ENCODE measurements at places on chromosomes 11 and 22. TPM values are rescaled to one million over a fixed set of nuclear protein-coding genes. Genes with fewer than 3 reads are reported as not detected.

GRCh38 chr11:115616971-115617370 is 112.8 kb upstream of the CADM1 start:
- no peak for DNase-seq

DNA sequence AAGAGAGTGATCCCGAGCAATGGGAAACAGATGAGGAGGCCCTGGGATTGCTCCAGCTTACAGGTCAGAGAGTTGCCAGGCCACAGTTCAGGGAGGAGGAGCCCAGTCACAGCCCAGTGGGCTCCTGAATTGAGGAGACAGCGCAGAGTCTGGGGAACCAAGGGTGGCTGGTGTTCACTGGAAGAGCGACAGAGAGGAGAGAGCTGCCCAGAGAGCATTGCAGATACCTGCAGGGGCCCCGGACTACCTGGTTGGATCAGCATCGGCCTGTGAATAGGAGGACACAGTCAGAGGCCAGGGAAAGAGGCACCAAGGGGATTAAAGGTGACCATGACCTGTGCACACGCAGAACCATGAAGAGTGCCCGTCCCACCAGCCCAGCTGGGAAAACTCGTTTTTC is 648.6 kb downstream of the TBC1D22A start:
- no peak for DNase-seq

- DNase-seq: no peak
Measured at GRCh38 chr11:3136546-3137455, 28.3 kb downstream of the OSBPL5 start.

DNA sequence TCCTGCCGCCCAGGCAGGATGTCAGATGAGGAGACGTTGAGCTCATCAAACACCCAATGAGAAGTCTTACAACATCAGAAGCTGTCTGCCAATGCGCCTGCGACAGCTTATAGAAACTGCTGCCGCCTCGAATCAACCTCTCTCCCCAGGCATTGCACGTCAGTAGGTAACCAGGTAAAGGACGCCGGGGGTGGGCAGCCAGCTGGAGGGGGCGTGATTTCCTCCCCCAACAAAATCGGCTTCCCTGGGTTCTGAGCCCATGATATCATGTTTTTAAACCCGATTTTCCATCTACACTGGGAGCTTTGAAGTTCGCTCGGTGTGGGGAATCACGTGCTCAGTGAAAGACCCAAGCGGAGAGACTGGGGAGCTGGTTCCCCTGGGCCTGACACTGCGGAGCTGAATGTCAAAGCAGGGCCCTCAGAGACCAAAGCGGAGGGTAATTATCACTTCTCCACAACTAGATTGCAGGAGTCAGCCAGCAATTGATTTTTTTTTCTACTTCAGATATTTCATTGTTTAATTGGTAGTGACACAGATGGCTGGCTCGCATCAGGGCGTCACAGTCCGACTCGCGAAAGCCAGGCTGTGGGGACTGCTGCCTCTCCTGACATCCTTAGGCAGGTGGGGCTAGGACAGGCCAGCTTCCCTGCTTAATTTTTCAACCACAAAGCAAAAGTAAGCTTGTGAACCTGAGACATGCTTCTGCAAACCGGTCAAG is 15.4 kb downstream of the FAM83F start:
- no peak for DNase-seq

- DNase-seq: peak; percentile 71
Measured at GRCh38 chr22:17969701-17970113, 54.7 kb downstream of the MICAL3 start.

DNA sequence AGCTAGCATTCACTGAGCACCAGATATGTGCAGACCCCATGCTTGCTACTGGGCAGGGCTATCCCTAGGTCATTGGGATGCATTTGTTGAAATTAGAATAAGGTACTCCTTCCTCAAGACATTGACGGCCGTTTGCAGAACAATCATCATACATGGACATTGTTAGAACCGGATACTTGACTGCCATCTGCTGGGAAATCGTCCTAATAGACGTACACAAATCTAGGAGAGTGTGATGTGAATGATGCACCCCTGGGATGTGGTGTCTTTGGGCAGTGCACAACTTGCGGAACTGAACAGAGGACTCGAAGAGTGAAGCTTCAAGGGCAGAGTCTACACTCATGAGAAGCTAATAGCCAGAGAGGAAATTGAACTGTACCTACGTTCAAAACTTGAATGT is 35.9 kb downstream of the MYO18B start:
- DNase-seq: peak; percentile 59

DNA sequence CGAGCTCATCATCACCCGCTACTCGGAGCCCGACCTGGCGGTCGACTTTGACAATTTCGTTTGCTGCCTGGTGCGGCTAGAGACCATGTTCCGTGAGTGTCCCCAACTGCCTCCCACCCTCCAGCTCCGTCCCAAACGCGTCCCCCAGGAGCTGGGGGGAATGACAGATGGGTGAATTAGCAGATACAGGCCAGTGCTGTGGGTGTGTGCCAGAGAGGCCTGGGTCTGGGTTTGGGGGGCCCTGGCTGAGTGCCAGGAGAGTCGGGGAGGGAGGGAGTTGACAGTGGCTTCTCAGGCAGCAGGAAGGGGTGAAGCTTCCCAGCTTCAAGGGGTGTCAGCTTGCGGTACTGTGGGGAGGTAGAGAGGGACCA is 28.6 kb downstream of the CAPN1 start:
- DNase-seq: no peak

- no peak for DNase-seq
Measured at GRCh38 chr22:23516304-23516703, 63.8 kb downstream of the IGLL1 start.

DNA sequence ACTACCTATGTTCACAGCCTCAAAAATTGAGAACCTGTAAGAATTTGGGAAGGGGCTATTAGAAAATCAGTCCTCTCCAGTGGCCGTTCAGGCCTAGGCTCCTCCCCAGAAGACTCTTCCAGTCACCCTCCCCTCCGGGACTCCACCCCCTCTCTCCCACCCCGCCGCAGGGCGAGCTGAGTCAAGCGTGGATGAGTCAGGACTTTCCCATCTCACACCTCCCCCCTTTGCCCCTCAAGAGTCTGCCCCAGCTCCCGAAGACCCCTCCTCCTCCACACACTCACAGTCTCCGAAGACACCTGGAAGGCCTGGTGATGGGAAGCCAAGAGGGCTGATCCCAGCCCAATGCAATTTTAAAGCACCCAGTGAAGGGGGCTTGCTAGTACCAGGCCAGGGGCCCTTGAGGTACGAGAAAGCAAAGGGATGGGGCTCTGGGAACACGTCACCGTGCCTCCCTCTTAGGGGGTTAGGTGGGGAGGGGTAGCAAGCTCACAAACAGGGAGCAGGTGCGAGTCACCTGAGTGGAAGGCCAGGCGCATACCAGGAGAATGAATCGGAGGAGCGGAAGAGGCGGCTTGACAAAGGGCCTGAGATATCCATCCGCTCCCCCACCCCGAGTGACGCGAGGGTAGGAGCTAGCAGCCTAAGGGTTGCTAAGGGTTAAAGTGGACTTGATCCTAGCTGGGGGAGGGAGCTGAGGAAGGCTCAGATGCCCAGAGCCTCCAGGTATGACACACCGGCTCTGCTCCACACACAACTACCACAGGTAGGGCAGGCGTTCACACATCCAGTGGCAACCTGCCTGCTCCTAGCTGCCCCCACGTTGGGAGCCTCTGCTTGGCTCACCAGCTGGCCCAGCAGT is 13.6 kb downstream of the BCL9L start:
- DNase-seq: no peak

GRCh38 chr22:31933406-31933805 is 10.9 kb upstream of the YWHAH start:
- no peak for DNase-seq

GRCh38 chr22:24744638-24745037 is 29.9 kb downstream of the PIWIL3 start:
- no peak for DNase-seq

DNA sequence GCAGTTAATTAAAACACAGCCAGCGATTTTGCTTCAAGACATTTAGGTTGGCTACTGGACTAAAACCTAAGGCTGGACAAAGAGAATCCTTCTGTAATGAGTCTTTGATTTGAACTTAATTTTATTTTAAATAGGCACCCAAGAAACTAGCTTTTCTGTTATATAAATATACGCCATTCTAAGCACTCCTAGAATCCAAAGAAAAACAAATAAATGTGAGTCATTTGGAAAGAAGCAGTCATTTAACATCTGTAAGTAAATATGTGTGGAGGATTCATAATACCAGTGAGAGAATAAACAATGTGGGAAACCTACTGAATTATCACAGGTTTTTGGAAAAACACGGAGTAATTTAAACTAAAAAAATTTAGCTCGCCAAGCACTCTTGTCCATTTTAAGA is 1.2 kb upstream of the TECTA start:
- no peak for DNase-seq

DNA sequence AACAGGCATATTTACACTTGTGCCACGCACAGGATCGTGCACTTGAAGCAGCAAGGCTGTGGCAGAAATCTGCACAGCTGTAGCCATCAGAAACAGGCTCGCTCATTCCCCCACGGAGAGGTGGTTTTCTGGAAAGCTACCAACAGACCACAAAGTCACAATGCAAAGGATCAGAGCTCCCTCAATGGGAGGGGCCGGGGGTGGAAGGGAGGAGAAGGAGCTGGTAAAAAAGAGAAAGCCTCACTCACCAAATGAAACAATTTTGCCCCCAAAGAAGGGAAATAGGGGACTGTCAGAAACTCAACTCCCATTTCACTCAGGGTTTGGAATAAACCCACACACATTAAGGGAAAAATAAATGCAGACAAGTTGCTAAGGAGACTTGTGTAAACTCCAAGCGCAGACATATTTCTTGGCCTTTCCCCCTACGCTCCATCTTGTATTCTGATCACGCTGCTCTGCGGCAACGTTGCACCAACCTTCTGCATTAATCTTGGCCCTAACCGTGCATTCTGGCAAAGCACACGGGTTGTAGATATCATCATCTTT is 43.2 kb upstream of the BLID start:
- DNase-seq: no peak

DNA sequence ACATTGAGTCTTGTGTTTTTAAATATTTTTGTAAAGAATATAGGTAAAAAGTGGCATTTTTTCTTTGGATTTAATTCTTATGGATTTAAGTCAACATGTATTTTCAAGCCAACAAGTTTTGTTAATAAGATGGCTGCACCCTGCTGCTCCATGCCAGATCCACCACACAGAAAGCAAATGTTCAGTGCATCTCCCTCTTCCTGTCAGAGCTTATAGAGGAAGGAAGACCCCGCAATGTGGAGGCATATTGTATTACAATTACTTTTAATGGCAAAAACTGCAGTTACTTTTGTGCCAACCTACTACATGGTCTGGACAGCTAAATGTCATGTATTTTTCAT is 333 bp upstream of the CD3E start:
- DNase-seq: no peak

DNA sequence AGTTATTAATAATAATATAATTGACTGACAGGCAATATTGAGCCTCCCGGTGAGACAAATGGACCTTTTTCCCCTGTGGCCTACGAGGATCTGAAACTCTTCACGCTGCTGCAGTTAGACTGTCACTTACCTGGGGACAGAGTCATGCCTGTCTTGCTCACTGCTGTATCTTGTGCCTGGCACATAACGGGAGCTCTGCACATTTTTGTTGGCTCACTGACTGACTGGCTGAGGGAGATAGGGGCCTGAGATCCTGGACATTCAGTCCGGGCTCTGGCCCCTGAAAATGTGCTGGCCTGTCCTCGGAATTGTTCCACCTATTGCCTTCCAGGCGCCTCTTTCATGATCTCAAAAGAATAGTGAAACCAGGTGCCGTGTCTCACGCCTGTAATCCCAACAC is 743 bp upstream of the CD3D start:
- no peak for DNase-seq

NNMT gene
- total RNA-seq: 133 TPM

TRIM49D1 gene
- total RNA-seq: not detected

SCGB1D2 gene
- total RNA-seq: not detected

KRTAP5-8 gene
- not detected for total RNA-seq

Data from dermis microvascular lymphatic vessel endothelial cell (primary cell).